ENCODE measurements at places on chromosomes 3 and 15.

GRCh38 chr15:74220475-74221248 lies 15.5 kb upstream of the CCDC33 start:
- no peak for DNase-seq

- DNase-seq: no peak
These were observed 26.9 kb downstream of the DNASE1L3 start for GRCh38 chr3:58183891-58184290.

GRCh38 chr3:69671082-69671952 lies 67.9 kb upstream of the MITF start:
- DNase-seq: peak; percentile 69

DNA sequence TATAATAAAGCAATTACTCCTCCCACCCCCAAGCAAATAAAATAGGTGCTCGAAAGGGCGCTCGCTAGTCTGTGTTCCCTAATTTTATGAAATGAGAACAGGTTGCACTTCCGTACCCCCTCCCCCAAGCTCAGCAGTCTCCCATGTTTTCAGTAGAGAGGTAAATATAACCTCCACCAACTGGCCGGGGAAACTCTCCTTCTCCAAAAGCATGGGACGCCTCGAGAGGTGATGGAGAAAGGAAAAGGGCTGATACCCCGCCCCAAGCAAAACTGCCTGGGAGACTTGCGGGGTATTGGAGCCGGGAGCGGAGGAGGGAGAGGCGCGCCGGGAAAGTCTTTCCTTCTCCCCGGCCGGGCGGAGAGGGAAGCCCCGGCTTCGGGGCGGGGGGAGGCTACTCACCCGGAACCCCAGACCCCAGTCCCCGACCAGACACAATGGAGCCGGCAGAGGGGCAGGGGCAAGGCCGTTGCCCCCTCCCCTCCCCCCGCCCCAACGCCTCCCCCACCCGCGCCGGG lies 605 bp downstream of the DCUN1D1 start:
- DNase-seq: peak; percentile 23

DNA sequence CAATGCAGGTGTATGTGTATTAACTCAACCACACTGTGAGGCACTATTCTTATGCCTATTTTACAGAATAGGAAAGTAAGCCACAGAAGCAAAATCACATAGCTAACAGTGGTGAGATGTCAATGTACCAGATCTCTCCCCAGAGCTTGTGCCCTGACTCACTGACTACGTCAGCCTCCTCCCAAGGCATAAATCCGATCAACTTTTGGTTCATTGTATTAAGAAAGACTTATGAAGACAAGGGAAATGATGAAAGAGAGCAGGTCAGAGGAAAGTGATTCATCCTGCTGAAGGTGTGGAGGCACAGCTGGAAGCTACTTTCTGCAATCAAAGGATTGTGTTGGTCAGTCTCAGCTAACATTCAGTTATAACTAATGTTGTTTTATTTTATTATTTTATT lies 33.0 kb upstream of the SV2B start:
- no peak for DNase-seq

GRCh38 chr15:32889214-32889613 lies 171.4 kb downstream of the GREM1 start:
- no peak for DNase-seq

DNA sequence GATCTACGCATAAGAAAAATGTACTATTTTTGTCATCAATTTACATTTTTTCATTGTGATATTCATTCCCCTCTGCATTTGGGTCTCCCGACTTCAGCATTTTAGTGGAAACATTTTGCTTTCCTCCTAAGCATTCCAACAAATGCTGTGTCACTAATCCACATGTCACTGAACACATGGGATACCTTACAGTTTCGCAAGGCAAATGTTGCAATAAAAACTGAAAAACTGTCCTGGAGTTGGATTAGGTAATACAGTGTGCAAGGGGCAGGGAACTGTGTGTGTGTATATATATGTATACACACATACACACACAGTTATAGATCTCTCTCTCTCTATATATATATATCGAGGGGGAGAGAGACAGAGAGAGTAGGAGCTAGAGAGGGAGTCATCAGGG lies 632.2 kb downstream of the MAGI1 start:
- DNase-seq: no peak

- no peak for DNase-seq
These were observed 457.4 kb upstream of the AGTR1 start for GRCh38 chr3:148240351-148240750.

- DNase-seq: peak; percentile 15
These were observed 26.4 kb upstream of the ACP3 start for GRCh38 chr3:132290833-132291232.

DNA sequence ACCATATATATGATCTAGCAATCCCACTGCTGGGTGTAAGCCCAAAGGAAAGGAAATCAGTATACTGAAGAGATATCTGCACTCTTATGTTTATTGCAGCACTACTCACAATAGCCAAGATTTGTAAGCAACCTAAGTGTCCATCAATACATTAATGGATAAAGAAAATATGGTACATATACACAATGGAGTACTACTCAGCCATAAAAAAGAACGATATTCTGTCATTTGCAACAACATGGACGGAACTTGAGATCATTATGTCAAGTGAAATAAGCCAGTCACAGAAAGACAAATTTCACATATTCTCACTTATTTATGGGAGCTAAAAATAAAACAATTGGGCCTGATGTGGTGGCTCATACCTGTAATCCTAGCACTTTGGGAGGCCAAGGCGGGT lies 21.9 kb upstream of the ARNT2 start:
- DNase-seq: no peak

Measured in Ammon's horn (tissue), 1 donor.